ENCODE measurements at places on chromosomes 11 and 22.

DNA sequence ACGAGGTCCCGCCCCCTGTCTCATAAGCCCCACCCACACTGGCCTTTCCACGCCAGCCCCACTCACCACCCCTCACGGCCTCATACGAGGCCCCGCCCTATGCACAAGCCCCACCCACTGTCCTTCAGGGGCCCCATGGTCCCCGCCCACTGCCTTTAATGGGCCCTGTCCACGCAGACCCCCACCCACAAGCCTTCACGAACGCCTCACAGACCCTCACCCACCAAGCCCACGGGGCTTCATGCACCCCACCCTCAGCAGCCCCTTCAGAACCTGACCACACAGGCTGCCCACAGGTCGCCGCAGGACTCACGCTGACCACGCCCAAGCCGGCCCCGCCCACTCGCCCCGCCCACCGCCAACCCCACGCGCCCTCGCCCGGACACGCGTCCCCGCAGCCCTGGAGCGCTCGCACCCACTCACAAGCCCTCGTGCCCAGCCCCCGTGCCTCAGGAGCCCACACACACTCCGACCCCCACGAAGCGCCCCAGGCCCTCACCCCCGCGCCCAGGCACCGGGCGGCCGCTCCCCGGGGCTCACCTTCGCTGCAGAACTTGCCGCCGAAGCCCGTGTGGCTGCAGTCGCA is 10.5 kb downstream of the NRXN2 start:
- no peak for DNase-seq

DNA sequence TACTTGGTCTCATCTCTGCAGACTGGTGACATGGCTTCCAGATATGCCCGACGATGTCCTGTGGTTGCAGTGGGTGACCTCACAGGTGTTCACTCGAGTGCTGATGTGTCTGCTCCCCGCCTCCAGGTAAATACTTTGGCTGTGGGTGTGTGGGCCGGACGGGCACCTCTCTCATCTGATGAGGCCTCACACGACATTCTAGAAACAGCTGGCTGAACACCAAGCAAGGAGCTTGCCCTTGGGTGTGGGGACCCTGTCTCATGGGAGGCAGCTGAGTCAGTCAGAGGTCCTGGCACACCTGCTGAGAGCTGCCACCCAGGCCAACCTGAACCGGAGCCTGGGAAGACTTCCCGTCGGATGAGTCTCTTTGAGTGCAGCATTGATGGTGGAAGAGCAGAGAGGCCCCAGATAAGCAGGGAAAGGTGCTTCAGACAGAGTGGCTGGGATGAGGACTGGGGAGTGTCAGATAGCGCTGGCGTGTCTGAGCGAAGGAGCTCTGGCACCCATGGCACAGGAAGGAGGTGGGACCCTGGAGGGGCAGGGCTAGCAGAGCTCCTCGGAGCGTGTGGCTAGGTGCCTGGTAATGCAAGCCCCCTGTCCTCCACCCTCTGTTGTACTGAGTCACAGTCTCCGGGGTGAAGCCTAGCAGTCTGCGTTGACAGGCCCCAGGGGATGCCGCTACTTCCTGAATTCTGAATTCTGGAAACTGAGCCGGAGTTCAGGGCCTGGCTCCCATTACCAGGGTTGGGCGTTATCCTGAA is 10.4 kb upstream of the SAMM50 start:
- no peak for DNase-seq

DNA sequence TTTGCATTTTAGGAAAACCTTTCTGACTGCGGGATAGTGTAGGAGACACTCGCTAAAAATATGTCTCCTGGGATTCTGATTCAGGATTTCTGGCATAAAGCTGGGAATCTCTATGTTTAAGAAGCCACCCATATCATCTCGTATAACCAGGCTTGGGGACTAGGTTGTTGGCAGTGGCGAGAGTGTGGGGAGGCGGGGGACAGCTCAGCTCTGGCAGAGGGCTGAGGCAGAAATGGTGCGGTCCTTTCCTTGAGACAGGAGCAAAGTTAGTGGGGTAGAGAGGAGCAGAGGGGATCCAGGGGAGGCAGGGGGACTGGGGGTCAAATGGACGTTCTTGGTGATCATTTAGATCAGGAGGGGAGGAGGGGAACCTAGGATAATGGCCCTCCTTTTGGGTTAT is 74.3 kb downstream of the TEAD1 start:
- DNase-seq = no peak

DNA sequence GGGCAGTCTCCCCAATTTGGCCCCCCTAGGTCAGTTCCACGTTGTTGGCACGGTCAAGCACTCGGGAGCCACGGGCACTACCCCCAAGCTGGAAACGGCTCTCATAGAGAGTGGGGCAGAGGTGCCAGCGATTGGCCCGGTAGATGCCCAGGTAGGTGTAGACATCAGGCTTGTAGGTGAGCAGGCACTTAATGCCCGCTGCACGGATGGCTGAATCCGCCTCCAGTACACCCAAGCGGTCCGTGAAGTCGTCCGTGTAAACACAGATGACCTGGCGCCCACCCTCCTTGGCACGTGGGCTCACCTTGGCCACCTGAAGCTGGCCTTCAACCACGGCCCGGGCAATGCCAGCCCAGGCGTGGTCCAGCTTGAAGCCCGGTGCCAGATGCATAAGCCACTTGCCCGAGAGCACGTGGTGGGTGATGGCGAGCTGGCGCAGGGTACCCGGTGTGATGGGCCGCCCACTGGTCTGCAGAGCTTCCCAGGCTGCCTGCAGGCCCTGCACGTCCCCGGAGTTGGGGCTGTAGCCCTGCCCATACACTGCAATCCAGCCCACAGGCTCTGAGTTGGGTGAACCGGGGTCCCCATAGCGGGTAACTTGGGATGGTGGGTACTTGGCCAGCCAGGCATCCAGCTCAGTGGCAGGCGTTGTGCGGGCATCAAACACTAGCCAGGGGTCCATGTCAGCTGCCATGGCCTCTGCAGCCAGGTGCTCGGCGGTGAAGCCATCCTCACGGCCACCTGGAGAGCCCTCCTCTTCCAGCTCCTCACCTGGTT is 1.2 kb downstream of the C11orf68 start:
- DNase-seq = no peak

- no peak for DNase-seq
These were observed 100.4 kb downstream of the KIRREL3 start for GRCh38 chr11:126899961-126900748.

GRCh38 chr22:49999063-49999945 is 13.3 kb downstream of the IL17REL start:
- DNase-seq = no peak

DNA sequence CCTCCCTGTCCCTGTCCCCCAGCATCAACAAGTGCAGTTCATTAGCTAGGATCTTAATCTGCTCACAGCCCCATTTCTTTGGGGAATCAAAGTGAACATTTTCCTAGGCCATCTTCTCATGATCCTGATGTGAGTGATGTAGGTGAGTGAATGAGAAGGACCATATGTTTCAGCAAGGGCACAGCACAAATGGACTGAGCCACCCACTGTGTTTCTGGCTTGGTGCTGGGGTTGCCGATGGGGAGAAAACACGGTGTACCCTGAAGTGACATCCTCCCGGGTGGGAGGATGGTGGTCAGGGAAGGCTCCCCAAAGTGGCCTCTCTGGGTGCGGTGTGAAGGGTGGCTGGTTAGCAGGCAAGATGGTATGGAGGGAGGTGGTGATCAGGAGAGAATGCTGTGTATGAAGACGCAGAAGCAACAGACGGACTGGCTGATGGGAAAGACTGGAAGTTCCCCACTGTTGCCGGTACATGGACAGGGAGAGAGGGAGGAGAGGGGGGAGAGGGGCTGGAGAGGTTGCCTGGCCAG is 72.2 kb downstream of the JAM3 start:
- no peak for DNase-seq

GRCh38 chr22:47411006-47411405 is 648.6 kb downstream of the TBC1D22A start:
- DNase-seq = no peak

DNA sequence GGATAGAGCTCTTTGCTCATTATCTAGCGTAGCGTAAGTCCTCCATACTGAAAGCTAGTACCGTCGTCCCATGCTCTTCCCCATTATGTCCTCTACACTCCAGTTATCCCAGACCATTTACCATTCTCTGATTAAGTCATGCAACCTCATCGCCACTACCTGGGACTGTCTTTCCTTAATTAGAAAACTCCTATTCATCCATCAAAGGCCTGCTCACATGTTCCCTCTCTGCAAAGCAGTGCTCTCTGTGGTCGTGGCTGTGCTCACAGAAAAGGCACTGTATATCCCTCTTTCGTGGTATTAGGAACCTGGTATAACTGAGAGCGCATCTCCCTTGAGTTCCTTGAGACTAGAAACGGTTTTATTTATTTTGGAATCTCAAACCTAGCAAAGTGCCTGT is 253.3 kb downstream of the KIRREL3 start:
- DNase-seq = no peak

Measured in astrocyte of the cerebellum (primary cell).